ENCODE measurements at places on chromosomes 5 and 9.

- no peak for DNase-seq
These were observed 1774.7 kb upstream of the ACO1 start for GRCh38 chr9:30609713-30610112.

DNA sequence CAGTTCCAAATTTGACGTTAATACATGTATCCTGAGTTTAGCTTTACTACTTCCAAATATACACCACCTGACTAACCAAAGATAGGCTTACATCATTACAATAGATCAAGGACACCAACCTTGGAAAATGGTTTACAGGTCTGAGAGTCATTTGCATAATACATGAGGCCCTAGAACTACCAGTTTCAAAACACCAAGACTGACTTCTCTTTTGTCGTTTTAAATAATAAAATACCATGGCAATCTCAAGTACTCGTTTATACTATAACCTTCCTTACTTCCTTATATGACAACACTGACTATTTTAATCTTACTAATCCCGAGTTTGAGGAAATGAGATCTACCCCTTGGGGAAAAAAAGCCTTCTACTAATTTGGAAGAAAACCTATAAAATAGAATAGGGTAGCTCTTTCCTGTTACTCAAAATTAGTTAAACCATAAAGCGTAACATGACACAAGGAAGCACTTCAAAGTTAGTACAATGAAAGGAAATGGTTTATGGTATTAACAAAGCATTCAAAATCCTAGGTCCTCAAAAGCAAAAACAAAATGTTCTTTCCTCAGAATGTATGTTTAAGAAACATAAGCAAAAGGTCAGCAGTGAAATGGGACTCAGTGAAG lies 42.1 kb downstream of the UBQLN1 start:
- DNase-seq, result no peak

GRCh38 chr9:2465921-2466460 lies 155.6 kb upstream of the VLDLR start:
- DNase-seq, result no peak

GRCh38 chr9:77495834-77496671 lies 152.1 kb downstream of the GNA14 start:
- DNase-seq, result peak; percentile 22

GRCh38 chr5:135127439-135128240 lies 93.6 kb upstream of the PITX1 start:
- no peak for DNase-seq

DNA sequence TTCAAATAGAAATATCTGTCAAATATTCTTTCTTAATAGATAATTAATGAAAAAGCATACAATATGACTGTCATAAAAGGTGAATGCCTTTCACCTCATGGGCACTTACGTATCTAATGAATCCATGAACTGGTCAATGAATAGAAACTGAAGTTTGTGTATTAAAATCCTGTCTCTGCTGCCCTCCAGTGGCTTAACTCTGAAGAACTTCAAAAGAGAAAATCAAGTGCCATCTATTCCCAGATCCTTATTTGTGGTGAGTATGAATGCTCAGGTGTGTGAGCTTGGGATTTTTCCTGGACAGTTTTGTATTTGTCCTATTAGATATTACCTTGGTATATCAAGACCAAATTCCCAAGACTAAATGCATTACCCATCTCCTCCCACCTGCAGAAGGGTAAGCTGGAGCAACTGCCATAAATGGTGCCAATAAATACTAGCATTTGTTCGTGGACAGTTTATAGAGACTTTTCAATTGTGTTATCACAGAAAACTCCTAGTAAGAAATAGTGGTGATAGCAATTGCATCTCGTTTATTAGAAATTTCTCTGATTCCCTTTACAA lies 44.0 kb upstream of the SVEP1 start:
- DNase-seq, result peak; percentile 82

- no peak for DNase-seq
These were observed 26.5 kb upstream of the MROH2B start for GRCh38 chr5:41097642-41098041.

DNA sequence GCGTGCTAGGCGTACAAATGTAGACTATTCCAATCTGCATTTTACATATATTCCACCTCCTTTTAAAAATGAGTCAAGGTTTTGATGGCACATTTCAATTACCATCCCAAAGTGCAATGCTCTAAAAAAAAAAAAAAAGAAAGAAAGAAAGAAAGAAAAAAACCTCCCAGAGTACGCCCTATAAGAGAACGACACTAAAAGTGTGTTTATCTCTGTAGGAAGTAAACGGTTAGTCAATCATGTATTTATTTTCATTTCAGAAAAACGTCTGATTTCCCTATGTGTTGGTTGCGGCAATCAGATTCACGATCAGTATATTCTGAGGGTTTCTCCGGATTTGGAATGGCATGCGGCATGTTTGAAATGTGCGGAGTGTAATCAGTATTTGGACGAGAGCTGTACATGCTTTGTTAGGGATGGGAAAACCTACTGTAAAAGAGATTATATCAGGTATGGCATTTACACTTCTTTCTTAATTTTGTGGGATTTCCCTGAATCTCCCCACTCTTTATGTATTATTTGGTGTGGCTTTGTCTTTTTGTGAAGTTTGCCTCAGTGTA lies 1.1 kb downstream of the ISL1 start:
- no peak for DNase-seq

GRCh38 chr5:126975796-126976195 lies 54.6 kb downstream of the MARCHF3 start:
- no peak for DNase-seq

DNA sequence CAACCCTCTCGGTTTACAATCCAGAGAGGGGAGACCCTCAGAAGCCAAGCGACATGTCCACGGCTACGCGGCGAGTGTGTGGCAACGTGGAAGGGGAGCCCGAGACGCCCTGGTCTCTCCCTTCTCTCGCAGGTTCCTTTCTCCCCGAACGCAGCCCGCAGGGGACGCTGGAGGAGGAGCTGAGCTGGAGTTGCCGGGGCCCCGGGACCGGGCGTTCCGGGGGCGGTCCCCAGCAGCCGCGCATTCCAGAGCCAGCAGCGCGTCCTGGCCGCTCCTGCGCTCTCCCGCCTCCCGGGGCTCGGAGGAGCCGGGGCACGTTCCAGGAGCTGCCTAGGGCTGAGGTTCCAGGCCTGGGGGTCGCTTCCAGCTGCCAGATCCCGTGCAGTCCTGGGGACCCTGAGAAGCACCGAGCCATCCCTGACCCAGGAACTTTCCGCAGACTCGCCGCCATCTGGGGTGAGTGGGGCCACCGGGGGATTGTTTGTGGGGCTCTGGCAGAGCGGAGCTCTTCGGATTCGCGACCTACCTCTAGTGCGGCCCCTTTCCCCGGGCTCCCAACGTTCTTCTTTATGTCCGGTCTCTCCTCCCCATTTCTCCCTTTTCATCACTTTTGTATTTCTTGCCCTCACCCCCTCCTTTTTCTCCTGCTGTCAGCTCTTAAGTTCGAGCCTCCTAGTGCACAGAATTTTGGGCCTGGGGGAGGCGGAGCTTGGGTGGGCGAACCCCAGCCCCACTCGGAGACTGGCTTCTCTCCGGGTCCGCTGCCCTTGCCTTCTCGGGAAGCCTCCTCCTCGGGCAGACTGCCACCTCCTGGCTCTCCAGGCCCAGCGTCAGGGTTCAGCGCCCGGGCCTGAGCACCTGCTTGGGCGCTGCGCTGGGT lies at the start of gene SMIM3:
Gene SMIM3 (plus strand): TSS at position 241 of the 880 bp plus-strand sequence. CDS start 16,684 bp downstream, outside the sequence.
- peak; percentile 53 for DNase-seq

DNA sequence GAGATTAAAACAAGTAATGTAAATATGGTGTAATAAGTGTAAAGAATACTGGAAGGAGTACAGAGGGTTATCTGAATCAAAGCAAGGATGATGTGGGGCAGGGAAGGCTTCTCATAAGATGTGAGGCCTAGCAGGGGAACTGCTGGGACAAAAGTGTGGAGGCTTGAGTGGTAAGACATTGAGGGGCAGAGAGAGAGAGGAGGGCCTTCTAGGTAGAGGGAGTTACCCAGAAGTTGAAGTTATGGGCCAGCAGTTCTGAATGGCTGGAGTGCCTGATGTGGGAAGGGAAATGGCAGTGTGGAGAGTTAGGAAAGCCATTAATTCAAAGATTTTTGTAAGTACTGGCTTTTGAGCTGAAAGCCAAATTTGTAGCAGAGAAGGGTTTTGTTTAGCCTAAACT lies 36.8 kb downstream of the CPEB4 start:
- no peak for DNase-seq

- no peak for DNase-seq
These were observed 140.0 kb upstream of the RAD23B start for GRCh38 chr9:107142896-107143603.

GRCh38 chr5:27639005-27639612 lies 600.7 kb upstream of the CDH9 start:
- DNase-seq, result no peak

DNA sequence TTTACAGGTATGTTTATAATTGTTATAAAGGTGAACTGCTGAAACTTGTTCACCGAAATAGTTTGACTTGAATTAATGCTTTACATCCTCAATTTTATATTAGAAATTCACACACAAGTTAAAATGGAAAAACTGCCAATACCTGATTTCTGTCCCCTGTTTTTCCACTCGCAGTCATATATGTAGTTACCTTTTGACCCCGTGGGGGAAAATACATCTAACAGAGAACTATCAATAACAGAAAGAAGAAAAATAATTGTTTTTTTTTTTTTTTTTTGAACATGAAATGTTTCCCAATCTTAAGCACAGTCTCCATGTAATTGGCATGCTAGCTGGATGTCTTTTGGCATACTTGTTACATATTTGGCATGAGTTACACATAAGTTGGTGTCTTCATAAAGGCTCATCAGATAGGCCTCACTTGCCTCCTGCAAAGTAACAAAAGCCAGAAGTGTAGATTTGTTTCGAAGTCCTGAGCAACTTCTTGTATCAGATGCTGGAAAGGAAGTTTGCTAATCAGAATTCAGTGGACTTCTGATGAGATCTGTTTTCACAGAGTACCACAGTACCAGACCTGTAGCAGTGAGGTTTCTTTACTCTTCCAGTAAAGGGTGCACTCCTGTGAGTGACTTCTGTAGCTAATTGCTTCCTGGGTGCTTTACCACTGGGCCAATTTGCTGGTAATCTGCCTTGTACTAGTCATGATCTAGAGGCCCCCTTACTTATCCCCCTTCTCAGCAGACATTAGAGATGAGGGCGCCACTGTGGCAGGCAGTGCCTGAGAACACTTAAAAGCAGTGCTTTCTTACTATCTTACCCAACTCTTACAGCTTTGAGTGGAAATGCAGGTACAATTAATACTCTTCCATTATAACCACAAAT lies 36.2 kb upstream of the CXXC5 start:
- DNase-seq, result no peak

DNA sequence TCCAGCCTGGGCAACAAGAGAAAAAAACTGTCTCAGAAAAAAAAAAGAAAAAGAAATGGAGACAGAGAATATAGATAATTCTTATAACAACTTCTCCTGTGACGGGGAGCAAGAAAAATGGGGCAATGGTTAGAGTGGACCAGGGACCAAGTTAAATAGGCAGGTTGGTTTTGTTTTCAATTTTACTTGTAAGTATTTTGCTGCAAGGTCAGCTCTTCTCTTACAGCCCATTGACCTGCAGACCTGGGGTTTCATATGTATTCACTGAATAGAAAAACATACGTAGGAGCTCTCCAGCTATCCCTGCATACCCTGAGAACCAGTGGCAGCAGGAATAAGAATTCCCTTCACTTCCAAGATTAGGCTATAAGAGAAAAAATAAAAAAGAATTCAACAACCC lies 29.2 kb upstream of the IL13 start:
- DNase-seq, result no peak

DNA sequence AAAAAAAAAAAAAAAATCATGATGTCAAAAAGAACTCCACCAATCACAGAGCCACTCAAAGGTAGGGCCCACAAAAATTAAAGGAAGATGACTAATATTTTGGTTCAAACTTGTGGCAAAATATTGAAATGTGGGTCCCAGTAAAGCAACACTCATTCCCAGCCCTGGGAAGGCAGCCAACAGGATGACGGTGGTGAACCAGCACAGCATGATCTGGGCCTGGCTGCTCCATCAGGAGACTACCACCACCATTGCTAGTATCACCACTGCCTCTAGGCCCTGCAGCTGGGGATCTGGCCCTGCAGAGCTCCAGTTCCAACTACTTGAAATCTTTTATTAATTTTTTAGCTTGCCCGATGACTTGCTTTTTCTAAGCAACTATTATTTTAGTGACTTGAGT lies 206.8 kb upstream of the ITGA1 start:
- DNase-seq, result no peak

DNA sequence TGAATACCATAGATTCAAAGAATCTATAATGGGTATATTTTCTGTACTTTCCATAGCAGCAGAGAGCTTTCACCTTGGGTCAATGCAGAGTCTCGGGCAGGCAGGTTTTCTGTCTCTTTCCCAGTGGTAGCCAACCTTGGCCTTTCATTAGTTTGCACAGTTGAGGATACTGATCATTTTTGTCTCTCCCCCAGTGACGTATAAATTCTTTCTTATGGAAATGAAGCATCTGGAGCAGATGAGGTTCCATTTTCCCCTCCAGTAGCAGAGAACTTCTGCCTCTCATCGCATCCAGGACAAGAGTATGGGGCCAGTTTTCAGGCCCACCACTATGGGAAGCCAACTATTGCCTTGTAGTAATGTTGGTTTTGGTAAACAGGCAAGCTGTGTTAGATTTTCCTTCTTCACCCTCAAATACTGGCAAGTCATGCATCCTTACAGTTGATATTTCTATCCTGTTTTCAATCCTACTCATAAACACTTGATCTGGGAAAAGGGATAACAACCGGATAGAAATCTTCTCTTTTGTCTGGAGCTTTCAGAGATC lies 845.2 kb upstream of the CDH18 start:
- DNase-seq, result peak; percentile 1

DNA sequence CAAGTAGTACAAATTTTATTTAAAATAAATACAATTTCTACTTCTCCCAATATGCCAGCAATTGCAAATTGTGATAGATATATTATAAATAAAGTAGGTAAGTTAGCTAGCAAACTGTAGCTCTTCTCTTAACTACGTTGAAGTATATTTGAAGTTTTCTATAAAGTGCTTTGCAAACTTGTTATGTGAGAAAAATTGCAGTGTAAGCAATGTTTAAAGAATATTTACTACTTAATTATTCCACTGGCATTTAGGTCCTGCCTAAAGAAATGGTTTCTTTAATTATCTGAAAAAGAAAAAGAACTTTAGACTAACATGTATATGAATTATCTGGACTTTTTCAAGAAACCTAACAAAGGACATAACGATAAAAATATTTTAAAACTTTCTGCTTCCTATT lies 1350.0 kb upstream of the CDH9 start:
- no peak for DNase-seq

GRCh38 chr5:139413963-139414362 lies 10.1 kb upstream of the SPATA24 start:
- DNase-seq, result no peak

GRCh38 chr5:100643473-100643872 lies 108.3 kb downstream of the FAM174A start:
- no peak for DNase-seq

- DNase-seq, result peak; percentile 2
These were observed 4.8 kb downstream of the KIAA0825 start for GRCh38 chr5:94613583-94613982.

- no peak for DNase-seq
These were observed 8.5 kb downstream of the DMXL1 start for GRCh38 chr5:119079318-119079921.

GRCh38 chr9:112852741-112853504 lies 37.8 kb downstream of the SLC46A2 start:
- peak; percentile 81 for DNase-seq
